ENCODE measurements at places on chromosomes 7 and 10. TPM values are rescaled to one million over a fixed set of nuclear protein-coding genes. Genes with fewer than 3 reads are reported as not detected.

SLC25A13 gene
- 17.2 TPM for total RNA-seq

SUV39H2 gene
- 15.6 TPM for total RNA-seq

KAZALD1 gene
- total RNA-seq, result 6.2 TPM

CLDN4 gene
- total RNA-seq, result 58.2 TPM

NANOS1 gene
- under 0.01 TPM for total RNA-seq

PKD2L1 gene
- under 0.01 TPM for total RNA-seq

GPR26 gene
- not detected for total RNA-seq

MBL2 gene
- total RNA-seq, result not detected

PVRIG gene
- not detected for total RNA-seq

FLNC gene
- total RNA-seq, result 286 TPM

PTF1A gene
- not detected for total RNA-seq

PAX4 gene
- not detected for total RNA-seq

C10orf53 gene
- under 0.01 TPM for total RNA-seq

OR13A1 gene
- not detected for total RNA-seq

LBX1 gene
- not detected for total RNA-seq

GRM3 gene
- not detected for total RNA-seq

MNX1 gene
- total RNA-seq, result not detected

COL17A1 gene
- 0.33 TPM for total RNA-seq

ITPRID1 gene
- not detected for total RNA-seq

MOGAT3 gene
- total RNA-seq, result not detected

NEUROD6 gene
- not detected for total RNA-seq
